ENCODE measurements at places on chromosomes 4 and X. TPM values are rescaled to one million over a fixed set of nuclear protein-coding genes. Genes with fewer than 3 reads are reported as not detected.
A peak's percentile ranks its signal among the peaks of the same experiment; 100 is the strongest.

GRCh38 chr4:87321888-87322287, 794 bp downstream of the HSD17B13 start:
- no peak for DNase-seq

GRCh38 chr4:41538017-41538733, at the start of gene LIMCH1:
LIMCH1 (plus strand) TSS chr4:41538157; CDS start chr4:41605996, 67,839 bp downstream.
- DNase-seq, result peak; percentile 49

DNA sequence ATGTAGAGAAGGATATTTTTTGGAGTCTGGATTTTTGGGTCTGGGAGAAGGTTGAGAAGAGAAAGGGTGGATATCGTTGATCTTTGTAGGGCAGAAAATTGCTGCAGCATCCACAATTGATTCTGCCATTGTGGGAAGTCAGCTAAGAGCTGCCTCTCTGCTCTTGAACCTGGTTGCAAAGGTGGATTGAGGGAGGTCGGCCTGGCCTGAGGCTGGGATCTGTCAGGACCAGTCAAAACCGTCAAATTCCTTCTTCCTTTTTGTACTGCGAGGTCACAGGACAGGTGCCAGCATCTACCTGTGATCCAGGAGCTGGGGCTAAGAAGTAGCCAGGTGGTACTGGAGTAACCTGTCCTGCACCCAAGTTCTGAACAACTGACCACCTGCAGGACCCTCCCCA, 93.7 kb downstream of the SHOX start:
- no peak for DNase-seq

GRCh38 chr4:997375-998071, 4.3 kb upstream of the SLC26A1 start:
- DNase-seq, result no peak

- no peak for DNase-seq
Measured at GRCh38 chr4:76196376-76196775, 17.2 kb downstream of the SCARB2 start.

DNA sequence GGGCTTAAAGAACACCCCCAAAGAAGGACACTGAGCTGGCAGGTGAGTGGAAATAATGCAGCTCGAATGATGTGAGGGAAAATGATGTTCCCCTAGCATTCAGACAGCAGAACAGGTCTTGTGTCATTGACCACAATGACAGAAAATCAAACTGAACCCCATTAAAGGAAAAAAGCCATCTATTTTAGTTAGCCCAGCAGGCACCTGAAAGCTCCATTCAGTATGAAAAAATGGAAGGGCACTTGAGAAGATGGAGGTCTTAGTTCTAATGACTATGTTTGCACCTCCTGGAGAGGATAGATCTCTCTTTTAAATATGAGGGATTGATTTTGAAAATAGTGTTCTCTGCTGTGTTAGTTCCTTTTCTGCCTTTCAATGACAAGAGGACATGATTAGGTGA, 323.1 kb downstream of the NKX6-1 start:
- no peak for DNase-seq

CT45A9 gene
- total RNA-seq, result not detected

L1CAM gene
- total RNA-seq, result 1.6 TPM

EVC2 gene
- 4.9 TPM for total RNA-seq

MGST2 gene
- total RNA-seq, result 79.3 TPM

HMGB2 gene
- total RNA-seq, result 40.9 TPM

MAGEE2 gene
- not detected for total RNA-seq

All from lower lobe of right lung (tissue), 2 donors.